HFFc6 (cell line): ENCODE measurements at places on chromosomes 5 and 9. TPM values are rescaled to one million over a fixed set of nuclear protein-coding genes. Genes with fewer than 3 reads are reported as not detected.

The MARCHF6 gene
- 152 to 186 TPM (median 169 TPM) in 3 replicates for total RNA-seq

The TMEM174 gene
- total RNA-seq: not detected in 3 replicates

The TYRP1 gene
- not detected in 3 replicates for total RNA-seq

The SMAD5 gene
- 59.2 to 63.8 TPM (median 62.0 TPM) in 3 replicates for total RNA-seq

The CDO1 gene
- total RNA-seq: 0.27 TPM in 1 of 3 replicates, not detected in the others

The IGFBPL1 gene
- not detected in 3 replicates for total RNA-seq

The PRRX2 gene
- 33.4 to 102 TPM (median 35.3 TPM) in 3 replicates for total RNA-seq

The PSAT1 gene
- total RNA-seq: 61.6 to 111 TPM (median 94.7 TPM) in 3 replicates

The SLC24A2 gene
- total RNA-seq: 0.03 TPM in 1 of 3 replicates, not detected in the others

The CCNO gene
- total RNA-seq: 0.12 to 0.15 TPM in 2 of 3 replicates, not detected in the other

The NEURL1B gene
- 2.0 to 7.3 TPM (median 3.8 TPM) in 3 replicates for total RNA-seq

The SPTAN1 gene
- total RNA-seq: 324 to 339 TPM (median 324 TPM) in 3 replicates

The NDUFAF2 gene
- total RNA-seq: 54.4 to 60.4 TPM (median 55.9 TPM) in 3 replicates

The MARCHF3 gene
- 11.2 to 22.0 TPM (median 13.8 TPM) in 3 replicates for total RNA-seq

The CRHBP gene
- total RNA-seq: not detected in 2 replicates

The SPATA31C1 gene
- not detected in 3 replicates for total RNA-seq

The INSL4 gene
- total RNA-seq: not detected in 3 replicates

The SLC34A1 gene
- not detected in 3 replicates for total RNA-seq

The PCDHGA10 gene
- 0.87 to 1.2 TPM (median 1.0 TPM) in 3 replicates for total RNA-seq

The PAEP gene
- total RNA-seq: not detected in 3 replicates

The SLC22A4 gene
- total RNA-seq: 12.6 to 13.3 TPM (median 12.9 TPM) in 3 replicates

The PKN3 gene
- 1.6 to 4.1 TPM (median 3.7 TPM) in 3 replicates for total RNA-seq

The AFAP1L1 gene
- 3.2 to 5.9 TPM (median 4.7 TPM) in 3 replicates for total RNA-seq

The PCDHB4 gene
- 0.24 to 0.53 TPM (median 0.24 TPM) in 3 replicates for total RNA-seq

The SLC6A7 gene
- not detected in 3 replicates for total RNA-seq

The RNF208 gene
- total RNA-seq: 2.4 to 3.5 TPM (median 2.9 TPM) in 3 replicates

The NME5 gene
- total RNA-seq: 0.15 to 0.67 TPM (median 0.43 TPM) in 3 replicates

The ARHGEF39 gene
- total RNA-seq: 1.6 to 4.4 TPM (median 3.1 TPM) in 3 replicates

The SMARCA2 gene
- total RNA-seq: 73.2 to 82.4 TPM (median 81.8 TPM) in 3 replicates

The C9 gene
- total RNA-seq: 0.09 TPM in 1 of 3 replicates, not detected in the others

The ZDHHC11 gene
- 1.4 to 3.2 TPM (median 1.6 TPM) in 3 replicates for total RNA-seq

The DMRTA1 gene
- total RNA-seq: not detected in 3 replicates

The TNC gene
- 51.6 to 74.7 TPM (median 52.8 TPM) in 3 replicates for total RNA-seq

The RPS14 gene
- 1,977 to 2,034 TPM (median 2,026 TPM) in 3 replicates for total RNA-seq

The TLN1 gene
- 540 to 562 TPM (median 552 TPM) in 3 replicates for total RNA-seq

The DEPDC1B gene
- 3.9 and 6.4 TPM in 2 replicates for total RNA-seq

The DIPK1B gene
- not detected in 3 replicates for total RNA-seq

The SARDH gene
- total RNA-seq: 0.40 to 5.1 TPM (median 0.42 TPM) in 3 replicates
